Islet precursor cell (in vitro differentiated cells): ENCODE measurements at places on chromosomes 5 and 9.
A peak's percentile ranks its signal among the peaks of the same experiment; 100 is the strongest.

DNA sequence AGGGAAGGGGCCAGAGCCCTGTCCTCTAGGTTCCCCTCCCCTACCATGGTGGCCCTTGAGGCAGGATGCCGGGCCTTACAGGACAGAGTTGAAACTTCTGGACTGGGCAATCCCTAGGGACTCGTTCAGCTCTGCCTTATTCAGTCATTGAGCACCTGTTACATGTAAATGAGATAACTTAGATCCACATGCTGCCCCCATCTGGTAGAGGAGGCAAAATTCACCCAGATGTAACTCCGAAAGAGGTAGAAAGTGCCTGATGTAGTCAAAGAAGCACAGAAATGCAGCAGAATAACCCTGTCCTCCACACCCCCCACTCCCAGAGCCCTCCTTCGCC, 1.5 kb downstream of the GGTA1 start:
- peak; percentile 88 for DNase-seq

GRCh38 chr5:140248414-140248813, 54.5 kb downstream of the PFDN1 start:
- DNase-seq: no peak

- no peak for DNase-seq
Observed at GRCh38 chr5:5250758-5251157, 110.6 kb downstream of the ADAMTS16 start.

DNA sequence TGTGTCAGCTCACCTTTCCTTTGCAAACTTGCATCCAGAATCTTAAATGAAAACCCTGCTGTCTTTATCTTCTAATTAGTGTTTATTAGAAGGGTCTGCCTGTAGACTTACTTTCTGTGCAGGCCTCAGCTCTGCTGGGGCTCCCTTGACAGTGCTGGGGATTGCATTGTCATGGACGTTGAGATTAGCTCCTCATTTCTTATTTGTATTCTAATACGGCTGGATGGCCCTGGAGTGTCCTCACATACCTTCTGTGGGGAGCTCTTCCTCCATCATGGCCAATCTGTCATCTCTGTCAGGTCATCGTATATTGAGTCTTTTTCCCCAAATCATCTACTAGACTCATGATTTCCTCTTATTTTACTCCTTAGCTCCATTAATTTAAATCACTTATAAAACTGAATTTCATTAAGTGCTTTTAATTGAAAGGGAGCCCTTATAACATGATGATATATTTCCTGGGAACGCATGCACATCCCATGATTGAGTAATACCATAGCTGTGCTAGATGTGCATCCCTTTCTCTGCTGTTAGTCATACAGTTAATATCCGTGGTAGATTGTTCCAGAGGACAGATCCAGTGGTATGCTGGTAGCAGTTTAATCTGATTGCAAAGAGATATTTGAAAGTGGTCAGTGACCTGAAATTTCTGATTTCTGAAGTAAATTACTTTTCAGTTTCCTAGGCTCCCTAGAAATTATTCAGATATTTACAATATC, 61.6 kb downstream of the ICE1 start:
- DNase-seq: no peak

GRCh38 chr5:126309860-126310259, 113.3 kb upstream of the GRAMD2B start:
- no peak for DNase-seq

DNA sequence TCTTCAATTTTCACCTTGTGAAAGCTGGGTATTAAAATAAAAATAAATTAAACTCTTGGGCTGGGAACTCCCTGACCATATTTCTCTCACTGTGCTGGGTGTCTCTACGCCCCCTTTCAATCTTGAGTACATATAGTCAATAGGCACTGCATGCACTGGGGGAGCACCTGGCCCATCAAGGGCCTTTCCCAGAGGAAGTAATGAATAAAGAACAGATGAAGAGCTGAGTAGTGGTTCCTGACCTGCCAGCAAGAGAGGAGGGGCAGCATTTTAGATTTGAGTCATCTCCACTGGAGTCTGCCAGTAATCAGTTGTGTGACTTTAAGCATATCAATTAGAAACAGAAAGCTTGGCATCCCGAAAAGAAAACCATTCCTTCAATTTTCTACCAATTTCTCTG, 6.2 kb downstream of the MAPKAP1 start:
- no peak for DNase-seq

GRCh38 chr5:167867281-167867680, 424.2 kb upstream of the WWC1 start:
- no peak for DNase-seq

DNA sequence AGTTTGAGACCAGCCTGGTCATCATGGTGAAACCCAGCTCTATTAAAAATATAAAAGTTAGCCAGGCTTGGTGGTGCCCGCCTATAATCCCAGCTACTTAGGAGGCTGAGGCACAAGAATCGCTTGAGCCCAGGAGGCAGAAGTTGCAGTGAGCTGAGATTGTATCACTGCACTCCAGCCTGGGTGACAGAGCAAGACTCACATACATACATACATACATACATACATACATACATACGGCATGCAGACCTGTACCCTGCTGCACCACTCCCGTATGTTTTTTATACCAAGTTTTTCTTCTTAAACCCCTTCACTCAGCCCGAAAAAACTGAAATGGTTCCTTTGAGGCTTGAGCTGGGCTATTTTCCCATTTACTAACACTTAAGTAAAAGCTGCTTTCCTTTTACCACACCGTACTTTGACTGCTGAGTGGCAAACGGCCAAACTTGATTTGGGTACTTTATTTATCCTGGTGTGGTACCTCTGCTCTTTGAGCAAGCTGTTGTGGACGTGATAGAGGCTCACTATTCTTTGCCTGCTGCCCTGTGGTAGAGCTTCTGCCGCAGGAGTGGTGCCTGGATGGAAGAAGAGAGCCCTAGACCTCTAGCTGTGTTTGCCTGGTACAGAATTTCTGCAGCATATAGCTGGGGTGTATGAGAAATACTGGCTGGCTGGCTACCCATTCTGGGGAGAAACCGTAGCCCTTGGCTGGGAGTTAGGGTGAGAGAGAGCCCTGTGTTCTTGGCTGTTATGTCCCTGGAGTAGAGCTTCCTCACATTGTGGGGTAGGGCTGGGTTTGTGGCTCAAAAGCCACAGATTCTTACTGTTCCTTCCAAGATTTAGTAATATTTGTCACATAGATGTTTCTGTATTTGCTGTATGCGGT, 19.4 kb downstream of the IPO11 start:
- DNase-seq: no peak

DNA sequence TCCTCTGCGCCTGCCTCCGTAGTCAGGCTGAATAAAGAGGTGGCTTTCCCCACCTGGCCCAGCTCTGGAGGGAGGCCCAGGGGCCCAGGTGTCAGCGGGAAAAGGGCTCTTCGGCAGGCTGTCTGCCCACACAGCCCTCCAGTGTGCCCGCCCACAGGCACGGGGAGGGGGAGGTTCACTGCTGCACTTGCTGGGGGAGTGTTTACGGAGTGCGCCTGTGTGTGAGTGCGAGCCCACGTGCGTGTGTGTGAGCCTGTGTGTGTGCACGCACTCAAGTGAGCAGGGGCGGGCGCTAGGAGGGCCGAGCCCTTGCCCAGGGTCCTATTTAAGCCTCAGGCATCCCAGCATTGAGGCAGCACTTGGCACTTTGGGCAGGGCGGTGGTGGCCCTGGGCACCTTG, 10.9 kb downstream of the DNLZ start:
- DNase-seq: no peak

DNA sequence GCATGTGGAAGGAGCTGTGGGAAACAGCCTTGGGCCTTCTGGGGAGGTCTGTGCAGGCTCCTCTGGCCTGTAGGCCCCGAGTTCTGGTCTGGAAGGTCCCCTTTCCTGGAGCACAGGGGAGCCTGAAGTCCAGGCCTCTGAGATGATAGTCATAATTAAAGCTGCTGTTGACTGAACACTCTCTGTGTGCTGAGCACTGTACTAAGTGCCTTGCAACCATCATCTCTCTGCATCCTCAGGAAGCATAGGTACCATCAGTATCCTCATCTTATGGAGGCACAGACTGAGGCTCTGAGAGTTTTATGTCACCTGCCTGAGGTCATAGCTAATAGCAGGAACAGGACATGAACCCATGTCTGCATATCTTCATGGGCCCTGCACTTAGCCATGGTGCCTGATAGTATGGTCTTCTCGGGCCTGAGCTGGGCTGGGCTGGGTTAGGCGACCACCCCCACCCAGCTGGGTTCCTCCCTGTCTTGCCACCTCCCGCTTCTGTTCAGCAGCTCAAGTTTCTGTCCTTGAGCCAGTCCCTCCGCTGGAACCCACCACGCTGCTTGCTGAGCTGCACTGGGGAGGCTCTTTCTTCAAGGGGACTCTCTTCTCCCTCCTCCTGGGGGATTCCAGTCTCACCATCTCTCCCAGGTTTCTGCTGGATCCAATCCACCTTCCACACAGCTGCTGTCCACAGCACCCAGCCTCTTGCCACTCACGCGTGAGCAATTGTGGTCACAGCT, 27.6 kb downstream of the LMX1B start:
- DNase-seq: no peak

GRCh38 chr9:9790216-9790872, 822.5 kb downstream of the PTPRD start:
- no peak for DNase-seq

DNA sequence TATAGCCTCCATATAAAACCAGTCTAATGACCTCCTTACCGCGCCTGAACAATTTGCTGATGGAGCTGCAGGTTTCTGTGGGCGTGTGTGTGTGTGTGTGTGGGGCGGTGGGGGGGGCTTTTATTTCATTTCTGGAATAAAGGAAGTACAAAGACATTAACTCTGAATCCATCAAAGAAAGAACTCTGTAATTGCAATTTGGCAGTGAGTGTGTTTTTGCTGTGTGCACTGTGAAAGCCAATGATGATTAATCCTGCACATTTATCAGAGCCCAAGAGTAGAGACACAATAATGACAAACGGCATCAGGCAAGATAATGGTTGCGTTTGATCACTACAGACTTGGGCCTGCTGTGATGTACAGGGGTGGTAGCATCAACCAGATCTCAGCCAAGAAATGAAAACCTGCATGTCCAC, 29.3 kb upstream of the NDFIP1 start:
- no peak for DNase-seq

DNA sequence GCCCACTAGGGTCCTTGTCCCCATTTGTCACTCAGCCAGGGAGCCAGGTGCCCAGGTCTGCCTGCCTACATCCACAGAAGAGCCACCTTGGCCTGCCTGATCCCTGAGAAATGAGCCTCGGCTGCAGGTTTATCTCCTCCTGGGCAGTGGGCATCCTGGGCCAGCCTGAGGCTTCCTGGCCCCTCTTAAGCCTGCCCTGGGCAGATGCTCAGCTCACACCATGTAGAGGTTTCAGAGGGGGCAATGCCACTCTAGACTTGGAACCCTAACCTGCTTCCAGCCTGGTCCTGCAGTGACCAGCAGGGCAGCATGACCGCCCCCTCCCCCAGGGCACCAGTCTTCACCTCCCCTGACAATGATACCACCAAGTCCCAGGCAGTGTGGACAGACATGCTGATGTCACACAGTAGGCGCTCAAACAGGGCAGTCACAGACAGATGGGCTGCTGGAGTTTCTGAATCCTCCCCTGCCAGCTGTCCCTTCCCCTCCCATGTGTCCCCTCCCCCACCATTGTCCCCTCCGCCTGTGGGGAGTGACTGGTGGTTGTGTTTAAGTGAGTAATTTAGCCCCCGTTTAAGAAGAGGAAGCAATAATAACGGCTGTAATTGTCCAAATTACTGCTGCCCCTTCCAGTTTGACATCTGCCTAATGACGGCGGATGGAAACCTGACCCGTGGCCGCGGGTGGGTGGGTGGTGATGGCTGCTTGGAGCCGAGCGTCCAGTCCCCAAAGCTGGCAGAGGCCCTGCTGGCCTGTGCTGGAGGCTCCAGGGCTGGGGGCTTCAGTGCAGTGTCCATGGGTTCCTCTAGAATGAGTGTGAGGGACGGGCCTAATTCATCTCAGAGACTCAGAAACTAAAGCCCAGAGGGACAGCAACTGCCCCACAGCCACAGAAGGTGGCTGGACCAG, 147.7 kb downstream of the BARX1 start:
- no peak for DNase-seq

DNA sequence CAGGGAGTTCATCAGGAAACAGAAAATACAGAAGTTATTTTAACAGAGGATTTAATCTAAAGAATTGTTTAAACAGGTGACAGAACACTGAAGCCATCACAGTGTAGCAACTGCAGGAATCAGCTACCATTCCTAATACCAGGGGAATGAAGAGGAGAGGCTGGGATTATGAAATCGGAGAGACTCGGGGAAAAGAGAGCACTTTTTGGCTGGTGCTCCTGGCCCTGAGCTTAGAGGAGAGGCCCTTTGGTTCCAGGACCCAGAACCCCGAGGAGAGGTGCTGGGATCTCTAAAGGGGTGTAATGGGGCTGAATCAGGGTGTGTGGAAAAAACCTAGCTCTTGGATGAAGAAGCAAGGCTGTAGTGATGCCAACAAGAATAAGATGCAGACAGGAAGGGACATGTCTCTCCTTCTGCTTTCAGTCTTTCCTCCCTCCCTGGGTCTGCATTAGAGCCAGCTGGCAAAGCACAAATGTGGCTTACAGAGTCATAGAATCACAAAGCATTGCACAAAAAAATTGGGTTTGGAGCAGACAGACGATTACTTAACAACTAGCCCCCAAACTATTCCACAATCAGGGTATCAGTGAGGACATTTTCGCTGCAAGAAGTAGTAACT, 11.6 kb upstream of the SFXN1 start:
- DNase-seq: peak; percentile 14

- no peak for DNase-seq
Observed at GRCh38 chr5:14753947-14754346, 89.4 kb downstream of the OTULIN start.

DNA sequence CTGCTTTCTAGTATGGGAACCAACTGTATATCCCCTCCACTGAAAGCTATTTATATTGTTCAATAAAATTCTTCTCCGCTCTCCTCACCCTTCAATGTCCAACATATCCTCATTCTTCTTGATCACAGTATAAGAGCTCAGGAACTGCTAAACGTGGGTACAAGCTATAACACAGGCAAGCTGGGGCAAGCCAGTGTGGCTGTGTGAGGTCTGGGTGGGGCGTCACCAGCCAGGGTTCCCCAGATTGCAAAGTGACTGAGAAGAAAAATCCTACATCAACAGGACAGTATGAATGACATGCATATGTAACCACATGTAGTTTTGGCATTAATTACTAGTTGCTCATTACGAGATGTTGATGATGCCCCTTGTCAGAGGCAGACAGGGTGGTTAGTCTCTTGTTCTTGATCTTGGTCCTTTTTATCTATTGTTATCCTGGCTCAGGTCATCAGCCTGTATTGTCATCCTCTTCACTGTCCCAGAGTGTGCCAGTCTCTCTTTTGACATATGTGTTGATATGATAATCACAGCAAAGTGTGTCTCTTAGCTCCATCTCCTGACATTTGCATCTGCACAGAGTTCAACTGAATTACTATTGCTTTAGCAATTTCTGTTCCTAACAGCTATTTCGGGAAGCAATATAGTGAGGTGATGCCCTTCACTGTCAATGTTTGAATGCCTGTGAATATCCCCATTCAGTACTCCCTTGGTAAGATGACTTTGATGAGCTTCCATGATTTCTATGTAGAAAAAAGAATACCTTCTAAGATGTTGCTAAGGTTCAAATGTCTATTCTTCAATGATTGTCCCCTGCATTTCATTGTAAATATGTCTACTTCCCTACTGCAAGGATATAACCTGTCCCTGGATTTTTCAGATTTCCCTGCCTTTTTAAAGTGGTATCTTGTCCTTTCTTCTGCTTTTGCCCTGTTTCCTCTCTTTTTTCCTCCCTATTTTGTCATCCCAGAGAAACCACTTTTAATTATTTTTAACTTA, 140.3 kb downstream of the MAT2B start:
- DNase-seq: no peak
